ENCODE measurements at places on chromosomes 1 and 21. TPM values are rescaled to one million over a fixed set of nuclear protein-coding genes. Genes with fewer than 3 reads are reported as not detected.

DNA sequence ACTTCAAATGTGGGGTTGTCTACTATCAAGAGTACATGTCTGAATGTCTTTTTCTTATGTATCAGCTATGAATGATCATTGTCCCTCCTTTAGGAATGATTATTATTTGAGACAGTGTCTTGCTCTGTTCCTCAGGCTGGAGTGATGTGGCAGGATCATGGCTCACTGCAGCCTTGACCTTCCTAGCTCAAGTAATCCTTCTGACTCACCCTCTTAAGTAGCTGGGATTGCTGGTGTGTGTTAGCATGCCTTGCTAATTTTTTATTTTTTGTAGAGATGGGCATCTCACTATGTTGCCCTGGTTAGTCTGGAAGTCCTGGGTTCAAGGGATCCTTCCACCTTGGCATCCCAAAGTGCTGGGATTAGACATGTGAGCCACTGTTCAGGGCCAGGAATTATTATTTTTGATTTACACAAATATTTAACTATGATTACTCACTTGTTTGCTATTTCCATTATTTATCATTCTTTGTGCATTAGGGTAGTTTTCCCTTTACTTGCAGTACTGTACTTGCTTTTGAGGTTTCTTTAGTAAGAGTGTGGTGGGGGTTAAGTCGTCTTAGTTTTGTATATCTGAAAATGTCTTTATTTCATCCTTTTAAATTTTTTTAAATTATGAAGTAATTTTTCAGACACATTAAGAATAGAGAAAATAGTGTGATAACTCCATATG lies 12.8 kb downstream of the S100A7 start:
- DNase-seq: peak; percentile 83

DNA sequence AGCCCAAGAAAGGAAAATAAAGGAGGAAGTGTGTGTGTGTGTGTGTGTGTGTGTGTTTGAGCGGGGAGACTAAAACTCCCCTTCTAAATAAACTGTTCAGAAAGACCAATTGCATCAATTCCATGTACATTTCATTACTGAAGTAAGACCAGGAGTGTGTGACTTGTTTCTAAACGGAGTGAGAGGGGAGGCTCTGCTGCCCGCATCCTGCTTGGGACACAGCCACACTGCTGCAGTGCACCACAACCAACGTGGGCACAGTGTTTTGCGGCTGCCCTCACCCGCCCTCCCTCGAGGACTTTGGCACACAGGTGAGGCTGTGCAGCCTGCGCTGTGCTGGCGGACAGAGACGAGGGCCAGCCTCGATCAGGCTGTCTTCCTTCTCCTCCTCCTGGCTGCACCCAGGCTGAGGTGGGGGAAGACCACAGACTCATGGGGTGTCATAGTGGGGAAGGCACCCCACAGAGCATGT lies 31.0 kb upstream of the H6PD start:
- no peak for DNase-seq

Gene OR2T11
- total RNA-seq: not detected

DNA sequence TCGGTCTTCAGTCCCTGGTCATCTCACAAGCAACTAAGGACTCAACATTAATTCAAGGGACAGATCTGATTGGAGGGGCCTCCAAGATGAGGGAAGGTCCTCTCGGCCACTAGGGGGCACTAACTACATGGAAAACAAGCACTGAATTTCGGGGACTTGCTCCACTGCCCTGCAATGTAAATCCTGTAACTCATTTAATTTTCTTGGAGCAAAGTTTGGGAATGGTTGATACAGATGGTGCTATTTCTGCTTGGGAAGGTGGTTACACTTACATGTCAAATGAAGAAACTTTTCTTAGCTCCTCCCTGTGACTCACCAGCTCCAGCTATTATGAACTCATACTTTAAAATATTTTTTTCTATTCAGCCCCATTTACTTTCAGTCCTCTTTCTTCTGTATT lies 97.4 kb upstream of the KCNJ15 start:
- DNase-seq: peak; percentile 84

Gene CCDC17
- 0.56 TPM for total RNA-seq

Data from IMR-90 (cell line).